ENCODE measurements at places on chromosomes 4 and X. TPM values are rescaled to one million over a fixed set of nuclear protein-coding genes. Genes with fewer than 3 reads are reported as not detected.

DNA sequence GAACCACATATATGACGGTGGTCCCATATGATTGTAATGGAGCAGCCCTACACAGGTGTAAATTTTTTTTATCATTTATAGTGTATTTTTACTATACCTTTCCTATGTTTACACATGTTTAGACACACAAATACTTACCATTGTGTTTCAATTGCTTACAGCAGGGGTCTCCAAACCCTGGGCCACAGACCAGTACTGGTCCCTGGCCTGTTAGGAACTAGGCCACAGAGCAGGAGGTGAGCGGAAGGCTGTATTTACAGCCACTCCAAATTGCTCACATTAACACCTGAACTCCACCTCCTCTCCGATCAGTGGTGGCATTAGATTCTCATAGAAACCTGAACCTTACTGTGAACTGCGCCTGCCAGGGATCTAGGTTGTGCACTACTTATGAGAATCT, 201.8 kb upstream of the NDST4 start:
- H3K27ac ChIP-seq = no peak overlapping the region
- no peaks in the 10 kb centered on the region for H3K4me1 ChIP-seq
- DNase-seq = no peak
- H3K27me3 ChIP-seq = no peaks in the 10 kb centered on the region
- H3K4me3 ChIP-seq = no peak overlapping the region

GRCh38 chrX:20522420-20522819, 255.7 kb upstream of the RPS6KA3 start:
- H3K27ac ChIP-seq = no peak overlapping the region
- H3K36me3 ChIP-seq = no peaks in the 10 kb centered on the region
- no peaks in the 10 kb centered on the region for H3K27me3 ChIP-seq
- DNase-seq = no peak

GRCh38 chrX:108025954-108026600, 18.8 kb upstream of the VSIG1 start:
- DNase-seq = no peak
- no peak overlapping the region for H3K27ac ChIP-seq
- H3K36me3 ChIP-seq = no peaks in the 10 kb centered on the region
- H3K4me1 ChIP-seq = 0 out of 2 replicates have a peak, but pooled peaks cover 6% of the 10 kb centered on the region
- H3K27me3 ChIP-seq = no peaks in the 10 kb centered on the region
- H3K4me3 ChIP-seq = no peak overlapping the region

The SPATA18 gene
- 0.20 TPM for total RNA-seq

- H3K4me1 ChIP-seq = no peaks in the 10 kb centered on the region
- DNase-seq = no peak
- no peaks in the 10 kb centered on the region for H3K27me3 ChIP-seq
- H3K36me3 ChIP-seq = peaks cover 67% of the 10 kb centered on the region
- H3K4me3 ChIP-seq = no peak overlapping the region
Observed at GRCh38 chr4:138177278-138177968, 64.7 kb downstream of the SLC7A11 start.

GRCh38 chrX:129979207-129979920, 3.1 kb upstream of the BCORL1 start:
- H3K27ac ChIP-seq = no peak overlapping the region
- H3K27me3 ChIP-seq = peaks cover 5% of the 10 kb centered on the region
- no peaks in the 10 kb centered on the region for H3K4me1 ChIP-seq
- no peaks in the 10 kb centered on the region for H3K36me3 ChIP-seq
- no peak for DNase-seq

DNA sequence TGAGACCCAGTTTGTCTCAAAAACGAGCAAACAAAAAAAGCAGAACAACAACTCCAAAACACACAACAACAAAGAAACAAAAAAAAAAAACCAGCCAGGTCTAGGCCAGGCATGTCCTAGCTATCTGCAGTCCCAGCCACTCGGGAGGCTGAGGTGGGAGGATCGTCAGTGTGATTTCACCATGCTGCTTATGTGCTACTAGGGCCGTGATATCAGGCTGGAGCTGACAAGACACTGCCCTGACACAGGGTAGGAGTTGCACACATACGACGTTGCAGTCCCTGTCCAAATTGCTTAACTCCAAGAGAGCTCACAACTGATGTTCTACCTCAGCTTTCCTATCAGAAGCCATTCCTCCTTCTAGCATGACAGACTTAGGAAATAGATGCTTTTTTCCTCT, 204.9 kb downstream of the AASDH start:
- H3K27me3 ChIP-seq = no peaks in the 10 kb centered on the region
- no peak overlapping the region for H3K27ac ChIP-seq
- H3K36me3 ChIP-seq = no peaks in the 10 kb centered on the region
- DNase-seq = no peak

The CD38 gene
- 0.90 TPM for total RNA-seq

The IL13RA2 gene
- total RNA-seq = not detected

The UGT2A1 gene
- not detected for total RNA-seq

DNA sequence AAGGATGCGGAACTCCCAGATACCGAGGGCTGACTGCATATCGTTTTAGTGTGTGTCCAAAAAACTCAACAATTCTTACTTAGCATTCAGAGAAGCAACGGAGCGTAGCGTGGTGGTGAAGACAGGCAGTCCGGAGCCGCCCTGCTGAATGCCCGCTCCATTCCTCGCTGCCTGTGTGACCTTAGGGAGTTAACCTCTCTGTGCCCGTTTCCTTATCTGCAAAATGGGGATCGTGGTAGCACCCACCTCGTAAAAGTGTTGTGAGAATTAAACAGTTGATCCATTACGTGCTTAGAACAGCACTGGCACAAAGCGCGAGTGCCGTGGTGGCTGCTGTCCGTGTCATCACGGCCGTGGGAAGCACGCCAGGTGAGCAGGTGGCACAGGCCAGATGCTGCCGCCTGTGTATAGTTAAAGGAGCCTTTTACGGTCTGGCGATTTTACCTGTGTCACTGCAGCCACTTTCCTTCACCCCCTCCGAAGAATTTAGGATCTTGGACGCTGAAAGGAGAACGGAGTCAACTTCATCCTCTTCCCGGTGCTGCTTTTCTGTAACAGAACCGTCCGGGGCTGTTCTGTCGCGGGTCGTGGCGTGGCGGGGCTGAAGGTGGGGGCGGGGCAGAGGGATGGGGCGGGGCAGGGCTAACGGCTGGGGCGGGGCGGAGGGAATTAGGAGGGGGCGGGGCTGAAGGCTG, 885 bp downstream of the CCDC110 start:
- H3K27me3 ChIP-seq = no peaks in the 10 kb centered on the region
- H3K4me1 ChIP-seq = 0 out of 2 replicates have a peak, but pooled peaks cover 4% of the 10 kb centered on the region

The ODAPH gene
- total RNA-seq = not detected

GRCh38 chr4:164595751-164596150, 158.2 kb upstream of the SMIM31 start:
- H3K27ac ChIP-seq = no peak overlapping the region
- no peak for DNase-seq
- no peak overlapping the region for H3K4me3 ChIP-seq
- H3K36me3 ChIP-seq = no peaks in the 10 kb centered on the region
- no peaks in the 10 kb centered on the region for H3K27me3 ChIP-seq

The TMEM255A gene
- 9.4 TPM for total RNA-seq

- no peaks in the 10 kb centered on the region for H3K4me1 ChIP-seq
- no peak overlapping the region for H3K27ac ChIP-seq
- DNase-seq = no peak
- no peaks in the 10 kb centered on the region for H3K36me3 ChIP-seq
- 0 out of 2 replicates have a peak, but pooled peaks cover 3% of the 10 kb centered on the region for H3K27me3 ChIP-seq
- H3K4me3 ChIP-seq = no peak overlapping the region
Observed at GRCh38 chr4:17561195-17561909, 15.6 kb upstream of the LAP3 start.

DNA sequence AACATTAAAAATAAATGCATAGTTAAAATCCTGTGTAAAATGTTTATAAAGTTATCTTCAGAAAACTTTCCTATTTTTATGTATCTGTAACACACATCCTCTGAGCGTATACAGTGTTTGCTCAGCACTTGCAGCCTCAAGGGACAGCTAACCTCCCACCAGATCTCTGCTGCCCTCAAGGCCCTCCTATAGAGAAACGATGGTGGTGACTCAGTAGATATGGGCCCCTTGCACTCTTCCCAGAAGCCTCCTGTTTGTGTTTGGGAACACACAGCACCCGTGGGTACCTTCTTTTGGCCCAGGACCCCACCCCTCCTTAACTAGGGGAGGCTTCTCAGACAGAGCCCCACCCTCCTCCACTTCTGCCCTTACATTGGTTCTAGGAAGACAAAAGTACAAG, 26.7 kb downstream of the PJA1 start:
- H3K27me3 ChIP-seq = no peaks in the 10 kb centered on the region
- H3K27ac ChIP-seq = no peak overlapping the region
- no peak for DNase-seq
- no peaks in the 10 kb centered on the region for H3K36me3 ChIP-seq

DNA sequence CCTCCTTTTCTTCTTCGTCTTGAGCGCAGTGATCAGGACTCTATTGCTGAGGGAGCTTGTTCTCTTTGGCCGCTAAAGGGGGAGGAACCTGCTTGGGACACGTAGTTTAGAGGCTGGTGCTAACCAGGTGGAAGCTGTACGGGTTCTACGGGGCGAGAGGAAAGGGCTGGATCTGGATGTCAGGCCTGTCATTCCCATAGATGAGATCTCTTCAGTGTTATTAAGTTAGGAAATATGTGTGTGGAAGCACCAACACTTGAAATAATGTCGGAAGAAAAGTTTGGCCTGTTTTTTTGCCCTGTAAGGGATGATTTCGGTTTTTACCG, 643 bp downstream of the SRP72 start:
- H3K27ac ChIP-seq = peak overlapping the region; percentile 98
- peak overlapping the region; percentile 96 for H3K4me3 ChIP-seq
- H3K27me3 ChIP-seq = no peaks in the 10 kb centered on the region
- DNase-seq = peak; percentile 38
